ENCODE measurements at places on chromosomes 16 and 17.

DNA sequence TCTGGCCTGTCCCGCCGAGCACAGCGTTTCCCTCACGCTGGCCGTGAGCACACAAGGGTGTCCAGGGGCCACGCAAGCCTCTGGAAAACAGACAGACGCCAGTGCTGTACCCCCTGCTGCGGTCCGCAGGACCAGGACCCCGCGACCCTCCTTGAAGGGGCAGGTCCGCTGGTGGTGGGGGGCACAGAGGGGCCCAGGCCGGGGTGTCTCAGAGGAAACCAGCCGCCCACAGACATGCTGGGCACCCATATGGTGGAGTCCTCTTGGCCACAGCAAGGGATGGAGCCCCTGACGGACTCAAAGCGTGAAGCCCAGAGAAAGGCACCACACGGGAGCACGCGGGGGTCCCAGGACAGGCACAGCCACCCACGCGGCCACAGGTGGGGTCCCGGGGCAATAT lies 34.4 kb downstream of the METRNL start:
- no peak for DNase-seq

DNA sequence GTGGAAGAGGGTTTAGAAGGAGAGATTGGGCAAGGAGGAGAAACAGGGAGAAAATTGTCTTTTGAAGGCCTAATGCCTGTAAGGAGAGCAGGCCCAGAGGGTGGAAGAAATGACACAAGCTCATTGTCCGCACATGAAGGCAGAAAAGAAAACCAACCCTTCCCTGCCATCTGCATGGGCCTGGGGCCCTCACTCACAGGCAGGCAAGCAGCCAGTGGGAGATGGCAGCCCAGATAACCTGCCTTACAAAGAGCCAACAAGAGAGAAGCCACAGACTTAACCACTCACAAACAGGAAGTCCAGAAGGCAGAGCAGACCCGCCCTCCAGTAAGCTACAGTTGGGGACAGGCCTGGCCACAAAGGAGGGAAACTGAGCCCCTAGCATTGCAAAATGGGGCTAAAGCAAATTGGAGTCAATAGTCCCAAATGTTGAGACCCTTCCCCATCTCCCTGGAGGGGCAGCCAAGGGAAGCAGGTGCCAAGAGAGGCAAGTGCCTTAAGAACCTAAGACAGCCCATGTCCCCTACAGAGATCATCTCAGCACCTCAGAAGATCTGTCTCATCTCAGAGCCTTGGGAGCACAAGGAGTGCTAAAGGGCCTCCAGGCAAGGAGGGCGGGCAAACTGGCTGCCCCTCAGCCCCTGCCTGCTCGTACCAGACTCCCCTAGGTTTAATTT lies 7.3 kb upstream of the TSPOAP1 start:
- DNase-seq: peak; percentile 61

DNA sequence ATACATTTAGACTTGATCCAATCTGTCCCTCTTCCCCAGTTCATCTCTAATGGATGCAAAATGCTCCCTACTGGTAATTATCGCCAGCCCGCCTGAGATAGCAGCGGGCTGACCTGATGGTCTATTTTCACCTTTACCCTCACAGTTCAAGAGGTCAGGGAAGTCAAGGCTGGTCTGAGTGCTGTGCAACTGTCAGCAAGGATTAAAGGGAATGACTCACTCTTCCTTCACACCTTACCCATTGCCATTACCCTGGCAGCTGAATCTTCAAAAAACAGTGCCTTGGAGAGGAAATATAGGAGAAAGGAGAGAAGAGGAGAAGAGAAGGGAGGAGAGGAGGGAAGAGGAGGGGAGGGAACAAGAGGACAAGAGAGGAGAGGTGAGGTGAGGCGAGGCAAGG lies 36.3 kb downstream of the GRB7 start:
- no peak for DNase-seq

DNA sequence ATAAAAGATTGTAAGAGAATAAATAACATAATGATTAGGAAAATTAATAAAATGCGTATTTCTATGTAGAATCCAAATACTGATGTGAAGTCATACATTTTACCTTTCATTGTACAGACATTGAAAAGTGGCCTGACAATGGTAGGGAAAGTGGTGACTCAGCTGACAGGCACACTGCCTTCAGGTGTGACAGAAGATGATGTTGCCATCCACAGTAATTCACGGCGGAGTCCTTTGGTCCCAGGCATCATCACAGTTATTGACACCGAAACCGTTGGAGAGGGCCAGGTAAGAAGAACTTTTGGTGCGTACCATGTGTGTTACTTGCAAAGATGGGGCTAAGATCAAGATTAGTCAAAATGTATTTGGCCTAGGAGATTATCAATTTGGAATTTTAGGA lies 232.8 kb downstream of the BCAS3 start:
- DNase-seq: no peak

DNA sequence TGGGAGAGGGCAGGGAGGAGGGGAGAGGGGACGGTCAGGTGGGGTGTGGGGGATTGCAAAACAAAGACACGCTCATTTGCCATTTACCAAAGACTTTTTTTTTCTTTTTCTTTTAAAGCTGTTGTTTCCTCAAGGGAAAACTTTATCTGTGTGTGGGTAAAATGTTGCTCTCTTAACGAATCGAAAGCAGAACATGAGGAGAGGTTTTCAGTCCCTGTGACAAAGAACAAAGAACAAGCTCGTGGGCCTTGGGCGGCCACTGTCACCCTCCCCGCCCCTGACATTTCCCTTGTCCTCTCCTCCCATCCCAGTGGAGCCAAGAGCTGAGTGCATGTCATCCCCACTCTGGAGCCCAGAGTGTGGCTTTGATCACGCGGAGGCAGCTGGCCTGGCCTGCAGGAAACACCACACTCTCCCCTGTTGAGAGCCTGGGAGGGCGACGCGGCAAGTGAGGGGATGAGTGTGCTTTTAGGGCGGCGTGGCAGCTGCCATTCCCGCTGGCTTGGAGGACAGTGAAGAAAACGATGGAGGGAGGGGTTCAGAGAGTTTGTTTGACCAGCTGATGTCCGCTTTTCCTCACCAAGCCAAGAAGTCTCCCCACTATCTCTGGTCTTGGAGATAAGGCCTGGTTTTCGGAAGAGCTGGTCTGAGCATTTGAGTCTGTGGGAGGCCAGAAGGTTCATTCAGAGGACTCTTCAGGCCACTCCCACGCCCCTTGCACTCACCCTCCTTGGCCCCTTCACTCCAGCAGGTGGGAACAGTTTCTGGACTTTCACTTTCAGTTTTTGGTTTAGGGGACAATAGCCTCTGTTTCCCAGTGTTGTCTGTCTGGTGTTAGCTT lies 11.4 kb downstream of the CCR7 start:
- peak; percentile 38 for DNase-seq

- DNase-seq: no peak
Observed at GRCh38 chr17:72192800-72193192, 72.0 kb downstream of the SOX9 start.

DNA sequence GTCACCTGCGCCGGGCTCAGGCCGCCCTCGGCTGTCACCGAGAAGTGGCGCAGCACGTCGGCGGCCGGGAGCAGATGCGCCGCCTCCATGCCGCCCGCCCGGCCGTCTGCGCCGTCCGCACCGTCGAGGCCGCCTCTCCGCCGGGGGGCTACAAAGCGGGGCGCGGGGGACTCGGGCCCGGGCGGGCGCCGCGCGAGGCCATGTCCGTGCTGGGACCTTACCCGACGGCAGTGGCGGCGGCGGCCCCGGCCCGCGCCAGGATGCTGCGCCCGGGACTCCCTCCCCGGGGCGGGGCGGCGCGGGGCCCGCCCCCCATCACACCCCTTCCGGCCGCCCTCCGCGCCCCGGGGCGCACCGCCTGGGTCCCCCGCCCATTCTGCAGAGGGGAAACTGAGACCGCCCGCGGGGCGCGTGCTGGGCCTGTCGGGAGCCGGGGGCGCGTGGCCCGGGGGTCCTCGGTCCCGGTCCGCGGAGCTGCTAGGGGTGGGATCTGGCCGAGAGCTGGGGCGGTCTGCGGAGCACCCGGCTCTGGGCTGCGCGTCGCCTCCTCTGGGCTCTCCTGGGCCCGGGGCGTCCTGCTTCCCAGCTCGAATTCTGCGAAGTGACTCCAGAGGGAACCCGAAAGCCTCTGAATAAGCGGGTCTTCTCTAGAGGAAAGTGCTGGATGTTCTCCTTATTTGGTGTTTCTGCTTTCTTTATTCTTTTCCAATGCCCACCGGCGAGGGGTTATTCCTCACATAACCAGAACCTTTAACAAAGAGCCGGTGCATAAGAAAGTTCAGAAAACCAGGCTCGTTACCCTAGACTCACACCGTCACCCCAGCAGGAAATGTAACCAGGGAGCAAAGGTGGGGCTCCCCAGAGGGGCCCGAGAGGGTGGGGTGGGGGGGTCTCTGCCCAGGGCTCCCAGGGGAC lies at the start of gene ATP2A3:
TSS of gene ATP2A3 (minus strand) at position 235 of the 915 bp plus-strand sequence. CDS start at position 89, 146 bp downstream.
- DNase-seq: peak; percentile 63

DNA sequence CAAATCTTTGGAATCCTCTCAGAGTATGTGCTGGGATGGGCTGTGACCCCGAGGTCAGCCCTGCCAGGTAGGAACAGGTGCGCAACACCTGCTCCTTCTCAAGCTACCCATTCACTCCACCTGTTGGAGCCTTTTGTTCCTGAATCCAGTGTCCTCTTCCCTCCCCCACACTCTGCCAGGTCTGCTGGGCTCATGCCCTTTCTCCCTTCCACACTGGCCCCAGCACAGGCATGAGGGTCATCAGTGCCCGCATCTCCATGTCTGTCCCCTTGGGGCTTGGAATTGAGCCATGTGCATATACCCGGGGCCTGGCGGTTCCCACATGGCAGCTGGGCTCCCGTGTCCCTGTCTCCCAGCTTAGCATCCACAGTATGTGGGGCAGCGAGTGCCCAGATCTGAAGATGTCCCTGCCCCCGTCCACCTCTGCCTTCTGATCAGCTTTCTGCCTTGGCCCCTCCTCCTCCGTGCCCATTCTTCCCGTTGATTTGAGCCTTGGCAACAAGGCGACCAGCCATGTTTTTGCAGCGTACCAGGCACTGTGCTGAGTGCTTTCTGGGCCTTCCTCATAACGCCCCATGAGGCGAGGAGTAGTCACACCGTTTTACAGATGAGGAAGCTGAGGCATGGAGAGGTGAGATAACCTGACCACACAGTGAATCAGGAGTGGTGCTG lies 102.2 kb downstream of the RAP1GAP2 start:
- no peak for DNase-seq

- DNase-seq: peak; percentile 59
Observed at GRCh38 chr17:77318491-77319210, 177.9 kb downstream of the SEC14L1 start.

Measured in inflammatory macrophage (primary cell).